ENCODE measurements at places on chromosomes 13 and 19.

- peak; percentile 60 for DNase-seq
Measured at GRCh38 chr19:5445561-5446055, 9.6 kb upstream of the ZNRF4 start.

- no peak for DNase-seq
Measured at GRCh38 chr13:52845334-52845761, 3.1 kb downstream of the PCDH8 start.

- no peak for DNase-seq
Measured at GRCh38 chr19:6064336-6065073, 45.8 kb downstream of the RFX2 start.

DNA sequence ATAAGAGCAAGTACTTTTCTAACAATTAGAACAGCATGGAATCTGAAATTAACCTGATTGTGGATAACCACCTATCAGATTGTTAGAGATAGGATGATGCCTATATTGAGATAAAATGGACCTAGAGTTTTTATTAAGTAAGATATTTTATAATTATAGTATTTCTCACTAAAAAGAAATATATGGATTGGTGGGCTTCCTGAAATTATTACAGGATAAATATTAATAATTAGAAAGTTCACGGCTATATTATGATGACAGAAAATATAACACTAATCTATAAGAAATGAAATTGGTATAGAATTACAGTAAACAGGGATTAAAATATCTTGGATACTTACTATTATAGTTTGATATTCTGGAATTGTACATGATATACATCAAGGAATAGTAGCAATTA lies 378.0 kb upstream of the SPRY2 start:
- no peak for DNase-seq

DNA sequence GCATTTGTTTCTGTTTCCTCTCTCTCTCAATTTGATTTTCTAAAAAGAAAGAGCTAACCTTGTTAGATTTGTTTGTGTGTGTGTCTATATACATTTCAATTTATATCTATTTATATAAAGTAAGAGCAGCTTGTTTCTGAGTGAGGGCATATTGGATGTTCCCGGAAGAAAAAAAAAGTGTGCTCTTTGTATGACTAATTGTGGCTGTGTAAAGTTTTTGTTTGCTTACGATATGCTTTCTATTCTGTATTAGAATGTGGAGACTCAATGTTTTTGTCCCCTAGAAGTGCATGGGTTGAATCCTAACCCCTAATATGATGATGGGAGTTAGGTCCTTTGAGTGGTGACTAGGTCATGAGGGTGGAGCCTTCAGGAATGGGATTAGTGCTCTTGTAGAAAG lies 66.6 kb upstream of the C1QTNF9B start:
- peak; percentile 52 for DNase-seq

GRCh38 chr13:101529422-101529821 lies 76.9 kb downstream of the ITGBL1 start:
- DNase-seq: peak; percentile 79

DNA sequence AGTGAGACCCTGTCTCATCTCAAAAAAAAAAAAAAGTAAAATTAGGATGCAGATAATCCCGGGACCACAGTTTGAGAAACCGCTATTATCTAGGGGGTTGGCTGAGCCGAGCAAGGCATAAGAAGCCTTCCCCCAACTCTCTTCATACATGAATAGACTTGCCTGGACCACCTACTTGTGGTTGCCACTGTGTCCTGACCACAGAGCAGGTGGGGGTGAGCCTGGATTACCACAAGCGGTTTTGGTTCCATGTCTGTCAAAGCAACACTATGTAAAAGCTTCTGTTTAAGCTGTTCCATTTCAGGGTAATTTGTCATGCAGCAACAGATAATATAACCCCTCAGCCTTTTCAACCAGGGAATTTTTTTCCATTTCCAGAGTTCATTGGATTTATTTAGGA lies 3.3 kb upstream of the NAPA start:
- no peak for DNase-seq

GRCh38 chr19:39406656-39407409 lies at the start of gene ZFP36:
ZFP36 (plus strand) TSS chr19:39406847; CDS start chr19:39406905, 58 bp downstream.
- DNase-seq: peak; percentile 90

- DNase-seq: peak; percentile 73
Measured at GRCh38 chr13:110307767-110308655, 927 bp downstream of the COL4A2 start.

DNA sequence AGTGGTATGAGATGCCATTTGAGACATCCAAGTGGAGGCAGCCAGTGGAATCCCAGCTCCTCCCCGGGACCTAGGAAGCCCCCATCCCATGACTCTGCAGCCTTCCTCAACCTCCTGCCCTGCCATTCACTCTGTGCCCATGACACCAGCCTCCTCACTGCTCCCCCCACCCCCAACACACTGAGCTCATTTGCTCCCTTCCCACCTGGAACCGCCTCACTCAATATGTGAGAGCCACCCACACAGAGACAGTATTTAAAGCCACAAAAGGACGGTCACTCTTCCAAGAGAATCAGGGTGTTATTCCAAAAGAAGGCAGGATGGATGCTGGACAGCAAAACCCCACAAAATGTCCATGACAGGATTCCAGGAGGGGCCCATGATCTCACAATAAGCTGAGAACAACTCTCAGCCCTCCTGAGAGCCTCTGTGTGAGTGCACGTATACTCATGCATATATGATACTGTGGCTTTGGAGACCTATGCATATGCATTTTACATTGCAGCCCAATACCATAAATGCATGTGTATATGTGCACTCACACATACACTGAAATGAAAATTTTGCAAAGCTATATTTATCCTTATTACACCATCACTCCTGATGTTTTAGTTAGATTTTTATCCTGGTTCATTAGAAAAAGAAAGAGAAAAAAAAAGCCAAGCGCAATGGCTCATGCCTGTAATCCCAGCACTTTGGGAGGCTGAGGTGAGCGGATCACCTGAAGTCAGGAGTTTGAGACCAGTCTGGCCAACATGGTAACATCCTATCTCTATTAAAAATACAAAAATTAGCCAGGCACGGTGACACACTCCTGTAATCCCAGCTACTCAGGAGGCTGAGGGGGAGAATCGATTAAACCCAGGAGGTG lies 10.8 kb upstream of the RANBP3 start:
- no peak for DNase-seq
